ENCODE measurements at places on chromosomes 4 and X. TPM values are rescaled to one million over a fixed set of nuclear protein-coding genes. Genes with fewer than 3 reads are reported as not detected.

DNA sequence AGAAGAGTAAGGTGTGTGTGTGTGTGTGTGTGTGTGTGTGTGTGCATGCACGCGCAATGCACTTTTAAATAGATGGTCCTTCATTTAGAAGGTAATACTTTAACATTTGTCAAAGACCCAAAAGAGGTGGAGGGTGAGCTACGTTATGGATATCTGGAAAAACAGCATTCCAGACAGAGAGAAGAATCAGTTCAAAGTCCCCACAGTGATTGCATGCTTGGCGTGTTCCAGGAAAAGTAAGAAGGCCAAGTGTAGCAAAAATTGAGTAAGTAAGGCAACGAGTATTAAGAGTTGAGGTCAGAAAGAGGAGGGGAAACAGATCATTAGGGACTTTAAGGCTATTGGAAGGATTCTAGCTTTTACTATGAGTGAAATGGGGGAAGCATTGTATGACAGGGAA lies 21.9 kb upstream of the GABRE start:
- no peak overlapping the region for H3K27ac ChIP-seq
- DNase-seq: no peak
- H3K4me3 ChIP-seq: no peak overlapping the region
- H3K36me3 ChIP-seq: no peaks in the 10 kb centered on the region

GRCh38 chr4:25666031-25666630 lies 10.5 kb downstream of the SLC34A2 start:
- no peaks in the 10 kb centered on the region for H3K36me3 ChIP-seq
- no peaks in the 10 kb centered on the region for H3K4me1 ChIP-seq
- no peak for DNase-seq

DNA sequence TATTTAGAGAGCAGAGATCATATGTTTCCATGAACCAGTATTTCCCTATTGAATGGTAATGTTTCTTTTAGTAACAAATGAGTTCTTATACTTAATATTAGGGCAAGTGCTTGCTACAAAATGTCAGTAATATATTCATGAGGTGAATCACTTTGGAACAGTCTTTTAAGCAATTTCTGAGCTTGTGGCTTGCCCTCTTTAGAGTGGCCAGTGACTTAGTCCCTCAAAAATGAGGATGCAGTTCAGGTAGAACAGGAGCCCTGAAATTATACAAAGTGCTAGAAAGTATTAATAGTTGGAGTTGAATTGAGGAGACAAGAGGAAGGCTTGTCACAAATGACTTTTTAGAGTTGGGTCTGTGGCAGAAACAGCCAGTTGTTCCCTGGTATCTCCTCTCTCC lies 53.4 kb upstream of the PITX2 start:
- no peak for DNase-seq
- no peaks in the 10 kb centered on the region for H3K36me3 ChIP-seq
- no peaks in the 10 kb centered on the region for H3K27me3 ChIP-seq
- H3K27ac ChIP-seq: no peak overlapping the region

DNA sequence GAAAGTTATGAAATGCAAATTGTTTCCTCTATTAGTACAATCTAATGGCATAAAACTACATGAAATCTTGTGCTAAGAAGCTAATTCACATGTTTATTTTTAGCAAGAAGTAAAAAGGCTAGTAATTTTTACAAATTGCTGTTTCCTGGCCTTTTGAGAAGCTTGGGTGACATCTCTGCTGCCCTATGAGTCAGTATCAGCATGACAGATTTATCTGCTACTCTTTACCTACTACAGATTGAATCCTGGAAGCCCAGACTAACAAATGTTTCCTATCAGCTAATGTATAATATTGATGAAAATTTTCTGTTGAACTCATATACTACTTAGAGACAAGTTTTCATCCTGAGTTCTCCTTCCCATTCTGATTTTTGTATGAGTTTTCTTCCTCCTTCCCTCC lies 232.4 kb downstream of the DCTD start:
- no peak for DNase-seq
- no peak overlapping the region for H3K27ac ChIP-seq

Gene C4orf36
- 2.3 TPM for total RNA-seq

GRCh38 chrX:150503898-150504219 lies 64.6 kb upstream of the MTM1 start:
- H3K4me3 ChIP-seq: no peak overlapping the region
- H3K4me1 ChIP-seq: no peaks in the 10 kb centered on the region
- no peak overlapping the region for H3K27ac ChIP-seq
- H3K36me3 ChIP-seq: no peaks in the 10 kb centered on the region
- H3K27me3 ChIP-seq: peaks cover 4% of the 10 kb centered on the region
- no peak for DNase-seq
